ENCODE measurements at places on chromosomes 2 and 18. TPM values are rescaled to one million over a fixed set of nuclear protein-coding genes. Genes with fewer than 3 reads are reported as not detected.

Gene OSBPL6
- 0.95 TPM for total RNA-seq

GRCh38 chr2:119519057-119519408, 5.2 kb downstream of the SCTR start:
- DNase-seq = no peak

GRCh38 chr2:223925106-223925505, 20.0 kb downstream of the WDFY1 start:
- DNase-seq = no peak

- no peak for DNase-seq
These were observed 15.3 kb upstream of the CIDEA start for GRCh38 chr18:12238826-12239225.

- DNase-seq = no peak
These were observed 818 bp upstream of the SLC20A1 start for GRCh38 chr2:112644933-112645309.

DNA sequence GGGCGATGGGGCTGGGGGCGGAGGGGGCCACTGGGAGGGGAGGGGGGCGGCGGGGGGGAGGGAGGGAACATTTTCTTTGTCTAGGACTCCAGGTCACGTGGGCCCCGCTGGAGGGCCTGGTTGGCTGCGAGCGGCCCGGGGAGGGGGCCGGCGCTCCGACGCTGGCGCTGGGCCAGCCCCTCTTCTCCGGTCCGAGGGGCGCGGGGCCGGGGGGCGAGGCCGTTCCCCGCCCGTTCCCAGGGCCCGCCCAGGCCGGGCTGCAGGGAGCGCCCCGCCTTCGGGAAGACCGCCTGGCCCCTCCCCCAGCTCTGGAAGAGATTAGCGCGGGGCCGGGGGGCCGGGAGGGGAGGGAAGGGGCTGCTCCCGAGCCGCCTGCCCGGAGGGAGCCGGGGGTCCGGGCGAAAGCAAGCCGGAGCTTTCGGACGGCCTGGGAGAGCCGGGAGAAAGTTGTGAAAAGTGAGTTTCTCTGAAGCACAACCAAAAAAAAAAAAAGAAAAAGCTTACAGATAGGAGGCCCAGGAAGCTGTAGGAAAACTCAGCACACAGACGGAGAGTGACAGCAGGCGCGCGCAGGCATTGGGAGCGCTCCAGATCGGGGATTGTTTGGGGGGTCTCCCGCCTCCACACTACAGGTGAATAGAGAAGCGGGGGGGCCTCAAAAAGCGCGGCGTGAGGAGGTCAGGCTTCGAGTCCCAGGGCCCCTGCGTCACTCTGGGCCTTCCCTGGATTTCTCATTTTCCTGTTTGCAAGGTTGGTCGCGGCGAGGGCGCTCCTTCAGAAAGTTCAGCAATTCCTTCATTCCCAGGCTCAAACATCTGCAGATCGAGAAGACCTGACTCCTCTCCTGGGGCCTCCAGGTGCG, 84.1 kb upstream of the POMC start:
- peak; percentile 72 for DNase-seq

DNA sequence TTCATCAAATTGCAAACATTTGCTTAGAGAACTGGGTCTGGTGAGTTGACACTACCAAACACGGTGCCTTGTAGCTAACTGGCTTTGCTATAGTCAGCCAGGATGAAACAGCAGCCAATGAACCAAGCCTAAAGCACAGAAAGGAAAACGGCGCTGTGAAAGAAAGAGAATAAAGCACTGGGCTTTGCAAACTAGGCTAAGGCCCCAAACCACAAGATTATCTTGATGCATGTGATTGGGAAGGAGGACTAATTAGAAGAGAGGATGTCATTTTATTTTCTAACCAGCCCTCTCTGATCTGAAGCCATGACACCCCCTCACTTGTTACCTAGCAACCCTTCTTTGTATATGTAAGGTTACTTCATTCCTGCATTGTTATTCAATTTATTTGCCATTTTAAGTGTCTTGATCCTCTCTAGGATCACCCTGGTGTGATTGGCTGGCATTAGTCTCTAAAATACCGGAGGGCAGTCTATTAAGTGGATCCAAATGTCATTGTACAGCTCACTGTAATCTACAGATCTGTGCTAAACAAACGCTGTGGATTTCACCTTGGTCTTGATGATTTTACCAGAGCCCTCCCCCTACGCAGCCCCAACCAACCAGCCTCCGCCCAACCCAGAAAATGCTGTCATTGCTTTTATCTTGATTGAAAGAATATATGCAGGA, 395.4 kb upstream of the ACVR2A start:
- no peak for DNase-seq

DNA sequence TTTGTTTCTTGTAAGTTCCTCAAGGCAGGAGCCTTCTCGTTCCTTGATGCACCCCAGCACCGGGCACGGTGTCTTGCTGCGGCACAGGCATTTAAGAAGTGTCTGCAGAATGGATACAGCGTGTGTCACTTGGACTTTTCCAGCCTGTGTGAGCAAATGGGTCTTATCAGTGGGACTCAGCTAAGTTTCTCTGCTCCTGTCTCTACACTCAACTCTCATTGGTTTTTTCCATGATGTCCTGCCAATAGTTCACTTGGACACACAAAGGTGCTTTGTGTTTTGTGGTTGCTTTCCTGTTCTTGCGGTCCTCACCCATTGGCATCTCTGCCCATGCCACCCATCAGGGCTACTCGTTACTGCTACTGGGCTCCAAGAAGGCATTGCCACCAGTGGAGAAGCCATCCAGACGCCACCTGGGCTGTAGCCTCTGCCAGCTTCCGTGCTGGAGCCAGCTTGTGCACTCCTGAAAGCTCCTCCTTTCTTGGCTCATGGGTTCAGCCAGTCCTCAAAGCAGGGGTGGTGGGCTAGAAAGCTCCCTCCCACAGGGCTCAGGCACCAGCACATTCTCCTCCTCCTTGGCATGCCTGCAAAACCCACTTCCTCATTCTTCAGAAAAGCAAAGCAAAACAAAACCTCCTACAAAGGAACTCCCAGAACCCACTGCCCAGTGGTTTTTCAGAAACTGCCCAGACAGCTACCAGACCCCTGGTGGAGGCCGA, 41.4 kb downstream of the IL1R2 start:
- peak; percentile 51 for DNase-seq

DNA sequence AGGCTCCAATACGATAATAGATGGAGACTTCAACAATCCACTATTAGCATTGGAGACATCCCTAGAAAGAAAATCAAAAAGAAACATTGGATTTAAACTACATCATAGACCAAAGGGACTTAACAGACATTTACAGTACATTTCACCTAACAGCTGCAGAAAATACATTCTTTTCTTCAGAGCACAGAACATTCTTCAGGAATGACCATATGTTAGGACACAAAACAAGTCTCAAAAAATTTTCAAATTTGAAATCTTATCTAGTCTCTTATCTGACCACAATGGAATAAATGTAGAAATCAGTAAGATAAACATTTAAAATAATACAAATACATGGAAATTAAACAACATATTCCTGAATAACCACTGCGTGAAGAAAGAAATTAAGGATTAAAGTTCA, 68.7 kb downstream of the STRADB start:
- DNase-seq = no peak

DNA sequence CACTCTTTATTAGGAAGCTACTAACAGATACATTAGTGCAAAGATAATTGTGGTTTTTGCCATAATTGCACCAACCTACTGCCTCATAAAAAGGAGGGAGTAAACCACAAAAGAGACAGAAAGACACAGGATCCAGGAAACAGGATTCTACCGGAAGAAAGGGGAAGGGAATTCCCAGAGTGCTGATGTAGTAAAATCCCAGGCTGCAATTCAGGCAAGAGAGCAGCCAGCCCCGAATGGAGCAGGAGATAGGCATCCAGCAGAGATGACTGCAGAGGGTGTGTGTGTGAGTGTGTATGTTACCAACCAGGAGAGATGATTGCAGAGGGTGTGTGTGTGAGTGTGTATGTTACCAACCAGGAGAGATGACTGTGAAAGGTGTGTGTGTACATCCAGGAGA, 84.4 kb downstream of the KCNS3 start:
- DNase-seq = no peak

DNA sequence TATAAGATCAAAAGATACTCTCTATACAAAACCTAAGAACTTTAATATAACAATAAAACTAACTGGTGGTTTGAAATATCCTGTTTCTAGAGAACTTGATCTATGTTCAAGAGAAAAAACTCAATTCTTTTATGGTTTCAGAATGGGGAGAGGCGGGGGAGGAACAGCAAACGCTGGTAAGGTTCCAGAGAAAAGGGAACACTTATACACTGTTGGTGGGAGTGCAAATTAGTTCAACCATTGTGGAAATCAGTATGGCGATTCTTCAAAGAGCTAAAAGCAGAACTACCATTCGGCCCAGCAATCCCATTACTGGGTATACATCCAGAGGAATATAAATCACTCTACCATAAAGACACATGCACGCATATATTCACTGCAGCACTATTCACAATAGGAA, 17.2 kb downstream of the FAM98A start:
- DNase-seq = no peak

GRCh38 chr2:11910971-11911370, 164.5 kb downstream of the LPIN1 start:
- no peak for DNase-seq

- no peak for DNase-seq
These were observed 45.8 kb downstream of the MAP4K4 start for GRCh38 chr2:101743288-101743687.

DNA sequence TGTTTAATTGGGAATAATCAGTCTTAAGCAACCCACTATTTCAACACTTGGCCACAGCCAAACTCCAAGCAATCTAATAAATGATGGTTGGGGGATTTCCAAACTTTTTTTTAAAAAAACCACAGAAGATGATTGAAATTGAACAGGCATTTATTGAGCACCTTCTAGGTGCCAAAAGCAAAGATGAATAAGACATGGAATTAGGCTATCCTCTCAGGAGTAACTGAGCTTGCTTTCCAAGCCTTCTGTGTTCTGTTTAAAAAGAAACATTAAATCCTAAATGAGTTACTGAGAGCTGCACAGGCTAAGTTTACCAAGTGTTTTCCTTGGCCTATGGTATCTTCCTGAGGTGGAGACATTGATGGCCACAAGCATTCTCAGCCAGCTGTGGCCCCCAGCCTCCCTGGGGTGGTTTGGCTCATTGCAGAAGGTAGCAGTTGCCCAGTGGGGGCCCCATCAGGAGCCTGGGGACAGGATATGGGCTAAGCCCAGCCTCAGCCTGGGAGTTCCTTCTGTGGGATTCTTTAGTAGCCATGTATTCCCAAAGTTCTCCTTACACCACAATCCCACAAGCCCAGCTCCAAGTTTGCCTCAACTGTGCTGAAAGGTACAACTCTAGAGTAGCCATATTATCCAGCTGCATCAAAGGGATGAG, 174.3 kb downstream of the C1D start:
- no peak for DNase-seq

- no peak for DNase-seq
These were observed 112.0 kb downstream of the LYPD6 start for GRCh38 chr2:149442346-149442745.

GRCh38 chr2:223701761-223702160, 99.6 kb upstream of the SCG2 start:
- no peak for DNase-seq

GRCh38 chr2:164928101-164928673, 27.1 kb downstream of the SLC38A11 start:
- no peak for DNase-seq

DNA sequence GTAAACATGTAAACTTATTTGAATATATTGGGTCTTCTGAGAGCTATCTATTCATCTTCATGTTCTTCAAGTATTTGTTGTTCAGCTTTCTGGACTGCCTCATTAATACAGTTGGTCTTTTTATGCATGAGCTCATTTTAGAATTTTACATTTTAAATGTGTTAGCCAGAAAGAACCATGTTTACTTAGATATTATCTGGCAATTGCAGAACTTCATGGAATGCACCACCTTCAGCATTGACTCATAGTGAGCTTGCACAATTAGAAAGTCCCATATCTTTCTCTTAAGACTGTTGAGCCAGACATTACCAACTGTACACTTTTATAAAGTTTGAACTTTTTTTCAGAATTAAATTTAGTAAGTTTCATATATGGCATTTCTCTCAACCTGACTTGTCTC, 536.7 kb downstream of the RIT2 start:
- no peak for DNase-seq

GRCh38 chr2:24471662-24472061, 19.4 kb upstream of the NCOA1 start:
- DNase-seq = no peak
